Islet precursor cell (in vitro differentiated cells): ENCODE measurements at places on chromosomes 7 and 10.
A peak's percentile ranks its signal among the peaks of the same experiment; 100 is the strongest.

DNA sequence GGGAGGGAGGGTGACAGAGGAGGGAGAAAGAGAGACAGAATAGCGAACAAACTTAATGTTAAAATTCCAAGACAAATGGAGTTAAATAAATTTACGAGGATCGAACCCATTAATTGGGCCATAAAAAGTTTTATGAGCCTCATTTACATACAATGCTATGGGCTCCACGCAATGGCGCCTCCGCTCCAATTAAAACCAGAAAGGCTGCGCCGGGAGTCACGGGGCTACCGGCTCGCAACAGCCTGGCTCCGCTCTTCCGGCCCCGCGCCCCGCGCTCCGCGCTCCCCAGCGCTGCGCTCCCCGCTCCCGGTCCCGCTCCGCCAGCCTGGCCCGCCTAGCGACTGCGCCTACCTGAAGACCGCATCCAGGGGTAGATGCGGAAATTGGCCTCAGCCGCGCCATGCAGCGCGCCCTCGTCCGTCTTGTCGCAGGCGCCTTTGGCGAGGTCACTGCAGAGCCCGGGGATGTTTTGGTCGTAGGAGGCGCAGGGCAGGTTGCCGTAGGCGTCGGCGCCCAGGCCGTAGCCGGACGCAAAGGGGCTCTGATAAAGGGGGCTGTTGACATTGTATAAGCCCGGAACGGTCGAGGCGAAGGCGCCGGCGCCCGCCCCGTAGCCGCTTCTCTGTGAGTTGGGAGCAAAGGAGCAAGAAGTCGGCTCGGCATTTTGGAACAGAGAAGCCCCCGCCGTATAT is 513 bp downstream of the HOXA7 start:
- peak; percentile 61 for DNase-seq

DNA sequence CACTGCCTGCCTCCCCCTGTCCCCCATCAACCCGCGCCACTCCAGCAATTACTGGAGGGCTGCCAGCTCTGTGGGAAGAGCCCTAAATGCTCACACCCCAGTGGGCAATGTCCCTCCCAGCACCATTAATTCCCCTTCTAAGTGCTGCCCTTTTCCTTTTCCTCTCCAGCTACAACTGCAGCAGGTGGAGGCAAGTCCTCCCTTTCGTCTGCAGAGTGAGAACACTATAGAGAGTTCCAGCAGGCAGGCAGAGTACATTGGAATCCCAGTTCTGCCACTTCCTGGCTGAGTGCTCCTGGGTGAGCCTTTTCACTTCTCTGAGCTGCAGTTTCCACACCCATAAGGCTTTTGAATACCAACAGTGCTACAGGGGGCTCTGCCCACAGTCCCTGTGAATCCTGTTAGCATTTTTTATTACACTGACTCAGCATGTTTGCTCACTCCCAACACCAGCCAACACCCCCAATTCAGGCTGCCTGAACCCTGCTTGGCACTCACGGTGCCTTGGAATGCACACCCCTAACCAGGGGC is 447.0 kb downstream of the GRID1 start:
- DNase-seq: no peak

DNA sequence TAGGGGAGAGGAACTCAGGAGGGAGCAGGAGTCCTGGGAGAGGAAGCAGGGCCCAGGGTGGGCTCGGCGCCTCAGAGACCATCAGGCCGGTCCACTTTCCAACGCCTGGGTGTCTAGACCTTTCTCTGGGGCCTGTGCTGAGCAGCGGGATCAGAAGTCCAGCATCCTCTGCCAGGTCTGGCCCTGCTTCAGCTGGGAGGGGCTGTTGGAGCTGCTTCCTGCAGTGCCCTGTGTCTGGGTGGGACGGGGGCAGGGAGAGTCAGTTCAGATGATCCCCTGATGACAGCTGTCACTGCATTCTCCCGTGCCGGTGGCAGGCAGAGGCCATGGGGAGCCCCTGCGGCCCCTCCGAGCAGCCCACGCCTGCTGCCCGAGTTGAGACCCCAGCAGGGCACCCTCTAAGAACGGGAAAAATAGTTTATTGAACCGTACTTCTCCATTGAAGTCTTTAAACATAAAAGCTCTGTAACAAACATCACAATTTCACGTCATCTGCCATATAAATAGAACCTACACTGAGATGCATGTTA is 23.3 kb downstream of the AP5Z1 start:
- DNase-seq: no peak

DNA sequence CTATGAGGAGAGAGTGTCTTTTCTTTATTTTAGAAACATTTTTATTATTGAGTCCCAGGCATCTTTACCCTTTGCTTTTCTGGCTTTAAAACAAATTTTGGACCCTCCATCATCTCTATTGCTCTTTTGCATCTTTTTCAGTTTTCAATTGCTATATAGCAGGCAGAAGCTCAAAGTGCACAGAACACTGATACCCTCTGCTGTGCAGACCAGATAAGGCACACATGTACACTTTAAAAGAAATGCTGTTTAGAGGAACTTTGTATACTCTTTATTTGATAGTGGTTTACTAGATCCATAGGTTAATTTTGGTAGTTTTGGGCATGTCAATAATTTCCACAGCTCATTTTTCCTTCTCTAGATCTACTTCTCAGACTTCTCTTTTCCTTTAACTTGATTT is 324.2 kb downstream of the SH2D4B start:
- no peak for DNase-seq

- no peak for DNase-seq
Measured at GRCh38 chr10:82826132-82826531, 951.1 kb downstream of the NRG3 start.

DNA sequence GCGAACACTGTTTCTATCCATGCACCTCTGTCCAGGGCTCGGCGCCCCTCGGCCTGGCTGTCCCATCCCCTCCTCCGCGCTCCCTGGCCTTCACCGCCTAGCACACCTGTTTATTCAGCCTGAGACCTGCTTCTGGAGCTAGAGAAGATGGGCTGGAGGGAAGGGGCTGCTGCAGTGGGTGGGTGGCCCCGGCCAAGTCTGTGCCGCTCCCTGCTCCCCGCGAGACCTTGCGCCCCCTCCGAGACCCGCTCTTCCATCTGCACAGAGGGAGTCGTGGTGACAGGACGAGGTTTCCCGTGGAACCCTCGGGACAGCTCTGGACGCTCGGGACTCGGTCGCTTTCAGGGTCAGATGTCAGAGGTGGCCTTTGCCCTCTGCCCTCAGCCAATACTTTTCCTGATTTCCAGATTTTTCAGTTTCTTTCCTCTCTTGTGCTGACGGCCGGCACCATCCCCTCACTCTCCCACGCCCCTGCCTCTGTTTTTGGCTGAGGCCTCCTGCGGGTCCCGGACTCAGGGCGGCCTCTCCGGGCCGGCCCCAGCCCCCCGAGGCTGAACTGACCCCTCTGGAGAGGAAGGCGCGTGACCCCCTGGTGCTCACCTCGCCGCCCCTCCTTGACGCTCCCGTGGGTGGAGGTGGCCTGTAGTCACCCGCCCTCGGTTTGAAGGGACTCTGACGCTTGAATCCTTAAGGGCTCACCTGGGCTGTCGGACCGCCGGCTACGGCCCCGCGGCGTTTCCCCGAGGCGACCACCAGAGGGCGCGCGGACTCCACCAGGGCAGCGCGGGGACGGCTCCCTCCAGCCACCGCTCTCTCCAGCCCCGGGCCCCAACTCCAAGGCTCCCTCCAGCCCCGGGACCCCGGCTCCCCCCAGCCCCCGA is 15.6 kb downstream of the SHH start:
- DNase-seq: peak; percentile 77

DNA sequence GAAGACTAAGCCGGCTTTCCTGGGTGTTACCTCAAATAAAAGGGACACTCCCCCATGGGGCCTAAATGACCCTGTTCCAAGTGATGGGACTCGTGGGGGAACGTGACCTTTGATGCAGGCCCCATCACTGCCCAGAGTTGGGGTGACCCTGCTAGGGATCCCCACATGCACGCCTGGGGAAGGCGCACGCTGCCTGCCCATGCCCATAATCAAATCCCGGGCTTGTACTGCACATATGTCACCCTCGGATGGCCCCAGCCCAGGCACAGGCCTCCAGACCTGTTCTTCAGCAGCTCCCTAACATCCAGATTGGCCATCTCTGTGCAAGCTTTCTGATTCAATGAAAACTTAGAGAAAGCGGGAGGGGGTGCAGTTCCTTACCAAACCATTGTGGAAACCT is 14.7 kb downstream of the EBF3 start:
- DNase-seq: no peak

- no peak for DNase-seq
Measured at GRCh38 chr10:125235093-125236069, 75.0 kb upstream of the CTBP2 start.

DNA sequence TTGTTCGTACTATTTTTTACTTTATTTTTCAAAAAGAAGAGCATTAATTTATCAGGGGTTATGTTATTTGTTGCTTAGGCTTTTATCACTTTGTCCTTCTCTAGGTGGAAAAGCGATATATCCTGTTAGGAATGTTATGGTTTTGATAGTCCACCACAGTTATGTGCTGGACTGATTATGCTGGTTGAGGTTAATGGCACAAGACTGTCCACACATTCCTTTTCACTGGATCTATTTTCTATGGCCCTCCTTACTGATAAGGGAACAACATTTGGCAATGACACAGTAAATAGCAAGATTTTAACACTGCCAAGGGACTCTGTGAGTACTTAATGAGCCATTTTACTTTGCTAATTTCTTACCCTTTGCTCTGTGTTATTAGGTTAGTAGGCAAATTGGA is 1212.3 kb downstream of the NXPH1 start:
- DNase-seq: no peak

DNA sequence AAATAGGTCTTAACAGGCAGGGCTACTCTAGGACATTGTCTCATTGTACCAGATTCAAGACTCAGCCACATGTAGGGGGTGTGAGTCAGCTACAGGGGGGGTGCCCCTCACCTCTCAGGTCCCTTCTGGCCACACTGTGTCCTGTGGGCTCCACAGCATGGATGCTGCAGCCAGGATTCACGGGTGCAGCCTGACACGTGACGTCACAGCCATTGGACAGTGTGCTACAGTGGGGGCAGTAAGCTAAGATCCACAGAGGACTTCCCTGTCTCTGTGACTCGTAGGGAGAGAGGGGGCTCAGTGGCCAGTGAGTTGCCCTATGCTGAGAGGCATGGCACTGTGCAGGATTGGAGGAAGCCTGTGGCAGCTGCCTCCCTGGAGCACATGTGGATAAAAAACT is 77.9 kb downstream of the TMEM178B start:
- no peak for DNase-seq

DNA sequence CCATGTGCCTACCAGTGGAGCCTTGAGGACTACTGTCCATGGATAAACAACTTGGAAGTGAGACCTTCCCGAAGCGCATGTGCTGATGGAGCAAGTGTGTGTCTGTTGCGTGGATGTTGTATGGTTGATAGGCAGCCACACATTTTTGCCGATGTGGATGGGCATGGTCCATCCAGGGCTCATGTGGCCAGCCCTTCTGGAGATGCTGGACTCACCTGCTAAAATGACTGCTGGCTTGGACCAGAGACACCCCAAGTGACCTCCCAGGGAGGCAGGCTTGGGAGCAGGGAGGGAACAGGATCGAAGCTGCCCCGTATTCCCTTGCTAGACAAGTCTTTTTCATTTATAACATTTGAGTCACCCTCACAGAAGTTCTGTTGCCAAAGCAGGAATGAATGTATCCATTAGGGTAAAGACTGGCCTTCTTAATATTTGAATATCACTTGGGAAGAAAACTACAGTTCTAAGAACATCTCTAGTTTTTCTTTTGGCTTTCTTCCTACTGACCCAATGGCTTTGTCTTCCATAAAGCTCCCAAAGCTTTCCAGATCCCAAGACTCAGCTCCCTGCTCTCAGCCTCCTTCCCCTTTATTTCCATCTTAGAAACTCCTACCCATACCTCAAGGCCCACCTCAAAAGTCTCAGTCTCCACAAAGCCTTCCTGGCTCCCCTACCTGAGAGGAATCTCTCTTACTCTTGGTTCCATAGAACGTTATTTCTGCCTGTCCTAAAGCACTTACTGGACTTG is 3.0 kb downstream of the PTPRE start:
- no peak for DNase-seq

DNA sequence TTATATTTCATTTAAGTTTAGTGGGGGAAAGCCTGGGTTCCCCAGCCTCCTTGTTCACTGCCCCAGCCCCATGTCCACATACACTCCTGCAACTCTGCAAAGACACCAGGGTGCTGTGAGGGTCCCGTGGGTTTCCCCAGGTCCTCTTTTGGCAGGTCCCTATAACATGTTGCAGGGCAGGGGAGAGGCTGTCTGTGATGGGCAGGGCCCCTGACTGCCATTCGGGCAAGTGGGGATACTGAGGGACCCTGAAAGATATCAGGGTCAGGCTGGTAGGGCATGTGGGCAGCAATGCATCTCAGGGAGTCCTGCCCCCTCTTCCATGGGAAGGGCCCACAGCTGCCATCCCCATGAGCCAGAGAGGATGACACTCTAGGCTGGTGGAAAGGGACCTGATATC is 28.4 kb downstream of the RASGEF1A start:
- DNase-seq: no peak

GRCh38 chr7:96833676-96834453 is 124.2 kb upstream of the SEM1 start:
- DNase-seq: no peak

DNA sequence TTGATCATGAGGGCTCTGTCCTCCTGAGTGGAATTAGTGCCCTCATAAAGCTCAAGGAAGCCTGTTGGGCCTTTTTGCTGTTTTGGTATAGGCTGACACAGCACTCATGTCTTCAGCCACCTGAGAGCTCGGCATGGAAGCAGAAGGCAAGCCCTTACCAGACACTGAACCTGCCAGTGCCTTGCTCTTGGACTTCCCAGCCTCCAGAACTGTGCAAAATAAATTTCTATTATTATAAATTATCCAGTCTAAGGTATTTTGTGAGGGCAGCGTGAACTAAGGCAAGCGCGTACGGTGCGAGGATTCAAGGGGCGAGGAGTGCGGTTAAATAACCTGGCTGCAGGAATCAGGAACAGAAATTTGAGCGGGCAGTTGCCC is 281.5 kb upstream of the LYZL1 start:
- no peak for DNase-seq

DNA sequence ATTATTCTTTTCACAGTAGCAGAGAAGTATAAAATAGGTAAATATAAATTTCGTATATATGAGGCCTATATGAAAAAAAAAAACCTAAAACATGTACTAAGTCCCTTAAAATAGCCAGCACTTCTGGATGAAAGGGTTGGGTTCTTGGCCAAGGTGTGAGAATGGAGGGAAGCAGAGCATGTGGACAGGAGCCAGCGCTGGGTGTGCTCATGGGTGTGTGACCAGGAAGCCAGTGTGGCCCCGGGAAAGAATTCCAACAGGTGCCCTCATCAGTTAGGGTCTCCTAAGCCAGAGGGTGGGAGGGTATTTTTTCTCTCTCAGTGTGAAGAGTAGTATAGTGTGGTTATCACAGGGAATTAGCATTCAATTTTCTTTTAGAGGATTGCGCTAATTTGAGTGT is 401.9 kb upstream of the IGFBP3 start:
- DNase-seq: no peak

- DNase-seq: no peak
Measured at GRCh38 chr7:114823290-114823689, 98.6 kb upstream of the MDFIC start.

- DNase-seq: no peak
Measured at GRCh38 chr10:35201234-35201633, 74.6 kb downstream of the CREM start.

GRCh38 chr7:80206763-80207162 is 72.1 kb downstream of the GNAI1 start:
- DNase-seq: no peak
